Fibroblast of skin of back (primary cell): ENCODE measurements at places on chromosomes 2 and 18.

GRCh38 chr2:127361929-127362885, 25.6 kb downstream of the MAP3K2 start:
- peak; percentile 37 for DNase-seq

- DNase-seq: no peak
These were observed 128.7 kb upstream of the CD302 start for GRCh38 chr2:159926695-159927094.

DNA sequence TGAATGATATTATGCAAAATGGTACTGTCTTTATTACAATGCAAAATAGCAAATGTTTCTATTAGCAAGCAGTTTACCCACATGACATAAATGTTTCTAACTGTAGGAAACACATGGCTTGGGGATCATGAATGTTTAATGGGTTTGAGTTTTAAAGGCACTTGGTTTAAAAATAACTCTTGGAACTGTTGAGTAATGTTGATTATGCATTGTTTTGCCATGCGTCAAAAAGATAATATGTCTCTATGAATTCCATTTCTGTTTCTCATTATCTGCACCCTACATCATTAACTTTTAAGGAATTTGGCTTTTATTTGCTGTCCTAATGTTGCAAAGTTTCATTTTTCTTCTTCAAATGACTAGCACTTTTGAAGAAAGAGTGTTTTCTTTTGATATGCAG, 1355.5 kb downstream of the SUCLG1 start:
- peak; percentile 95 for DNase-seq

DNA sequence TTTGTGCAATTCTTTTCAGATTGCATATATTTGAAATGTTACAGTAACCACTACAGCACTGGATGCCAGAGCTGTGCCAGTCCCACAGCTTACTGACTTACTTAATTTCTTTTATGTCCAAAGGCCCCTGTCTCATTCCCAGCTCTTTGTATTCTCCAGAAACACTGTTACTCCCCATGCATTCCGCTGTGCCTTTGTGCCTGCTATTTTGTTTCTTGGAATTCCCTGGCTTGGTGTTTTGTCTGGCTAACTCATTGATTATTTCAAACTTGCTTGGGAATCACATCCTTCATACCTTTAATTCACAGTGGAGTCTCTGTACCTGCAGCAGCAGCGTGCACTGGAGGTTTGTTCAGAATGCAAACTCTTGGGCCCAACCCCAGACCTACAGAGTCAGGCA, 601.9 kb upstream of the DDX18 start:
- no peak for DNase-seq

GRCh38 chr18:43961722-43962121, 684.4 kb upstream of the SYT4 start:
- no peak for DNase-seq

DNA sequence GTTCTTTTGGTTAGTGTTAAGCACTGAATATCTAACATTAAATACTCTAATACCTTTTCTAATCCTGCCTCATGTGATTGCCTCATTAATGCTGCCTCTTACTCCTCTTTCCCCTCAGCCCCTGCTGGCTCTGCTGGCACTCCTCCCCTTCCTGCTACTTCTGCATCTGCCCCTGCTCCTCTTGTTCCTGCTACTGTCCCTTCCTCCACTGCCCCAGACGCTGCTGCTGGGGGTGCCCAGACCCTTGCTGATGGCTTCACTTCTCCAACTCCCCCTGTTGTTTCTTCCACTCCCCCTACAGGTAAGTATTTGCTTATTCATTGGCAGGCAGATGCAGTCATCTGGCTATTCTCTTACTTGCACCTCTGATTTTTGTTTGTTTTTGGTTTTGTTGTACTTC, 68.5 kb downstream of the ABI2 start:
- DNase-seq: no peak

DNA sequence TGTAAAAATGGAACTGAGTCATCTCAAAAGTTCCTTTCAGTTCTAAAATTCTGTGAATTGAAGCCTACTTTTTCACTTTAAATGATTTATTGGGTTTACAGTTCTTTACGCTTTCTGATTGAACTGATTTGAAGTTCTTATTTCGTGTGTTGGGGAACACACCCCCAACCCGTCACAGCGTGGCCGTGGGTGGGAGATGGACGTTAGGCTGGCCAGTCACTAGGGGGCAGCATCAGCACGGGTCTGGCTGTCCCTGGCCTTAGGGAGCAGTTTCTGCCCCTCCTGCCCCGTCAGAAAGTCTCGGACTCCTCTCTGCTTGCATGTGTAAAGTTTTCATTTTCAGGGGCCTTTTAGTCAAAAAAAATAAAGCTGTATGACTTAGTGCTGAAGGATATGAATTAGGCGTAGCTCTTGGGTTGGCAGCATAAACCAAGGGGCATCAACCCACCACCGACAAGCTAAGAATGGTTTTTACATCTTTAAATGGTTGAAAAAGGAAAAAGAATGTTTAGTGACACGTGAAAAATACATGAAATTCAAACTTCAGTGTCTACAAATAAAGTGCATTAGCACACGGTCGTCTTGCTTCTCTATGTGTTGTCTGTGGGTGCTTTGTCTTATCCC, 63.4 kb downstream of the ZCCHC2 start:
- DNase-seq: peak; percentile 54

GRCh38 chr2:132668189-132668823, 1.7 kb downstream of the LYPD1 start:
- no peak for DNase-seq

DNA sequence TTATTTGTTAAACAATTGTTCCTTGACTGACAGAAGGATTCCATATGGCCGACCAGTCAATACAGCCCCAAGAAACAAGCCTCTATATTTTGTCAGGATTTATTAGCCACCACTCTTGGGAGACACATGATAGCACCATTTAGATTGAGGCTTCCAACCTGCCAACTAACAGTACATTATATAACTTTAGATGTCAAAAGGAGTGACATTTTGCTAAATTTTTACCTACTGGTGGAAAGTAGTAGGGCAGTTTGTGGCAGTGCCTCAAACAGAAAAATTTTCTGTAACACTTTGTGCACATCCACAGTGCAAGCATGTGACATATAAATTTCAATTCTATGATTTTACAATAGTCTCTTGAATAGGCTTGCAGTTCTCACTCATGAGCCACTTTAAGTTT, 464.0 kb downstream of the TRIB2 start:
- no peak for DNase-seq

DNA sequence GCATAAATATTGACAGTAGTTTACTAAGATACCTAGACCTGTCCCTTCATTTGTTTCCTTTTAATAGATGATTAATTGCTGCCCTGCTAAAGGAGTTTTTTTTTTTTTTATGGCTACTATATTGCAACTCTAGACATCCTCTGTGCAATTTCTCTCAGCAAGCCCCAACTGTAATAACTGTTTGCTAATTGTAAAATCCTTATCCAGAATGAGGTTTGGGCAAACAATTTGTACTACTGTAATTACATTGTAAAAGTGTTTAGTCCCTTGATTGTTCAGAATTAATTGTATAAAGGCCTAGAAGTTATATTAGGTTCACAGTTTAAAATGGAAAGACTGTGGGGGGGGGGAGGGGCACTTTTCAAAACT, 3.7 kb upstream of the MEIS1 start:
- no peak for DNase-seq

DNA sequence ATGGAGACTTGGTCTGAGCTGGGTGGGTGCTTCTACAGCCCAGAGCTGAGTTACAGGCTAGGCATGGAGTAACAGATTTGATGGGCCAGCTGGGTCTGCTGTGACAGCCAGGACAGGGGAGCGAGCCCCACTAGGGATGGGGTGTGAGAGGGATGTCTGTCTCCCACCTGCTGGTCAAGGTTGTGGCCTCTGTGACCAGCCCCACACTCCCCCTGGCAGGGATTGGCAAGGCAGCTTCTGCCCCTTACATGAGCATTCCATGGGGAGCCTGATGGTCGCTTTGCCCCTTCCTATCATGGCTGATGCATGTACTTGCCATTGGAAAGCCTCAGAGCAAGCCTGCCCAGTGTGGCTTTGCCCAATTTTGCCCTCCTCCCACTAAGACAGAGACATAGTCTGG, 162.0 kb upstream of the FIGN start:
- DNase-seq: no peak

GRCh38 chr2:191773136-191773535, 73.8 kb downstream of the CAVIN2 start:
- no peak for DNase-seq

GRCh38 chr2:201642086-201642578, 1.2 kb downstream of the TMEM237 start:
- no peak for DNase-seq

GRCh38 chr2:24824966-24825882, 32.0 kb downstream of the CENPO start:
- DNase-seq: no peak

GRCh38 chr2:200159829-200160781, 146.4 kb upstream of the SPATS2L start:
- peak; percentile 39 for DNase-seq

DNA sequence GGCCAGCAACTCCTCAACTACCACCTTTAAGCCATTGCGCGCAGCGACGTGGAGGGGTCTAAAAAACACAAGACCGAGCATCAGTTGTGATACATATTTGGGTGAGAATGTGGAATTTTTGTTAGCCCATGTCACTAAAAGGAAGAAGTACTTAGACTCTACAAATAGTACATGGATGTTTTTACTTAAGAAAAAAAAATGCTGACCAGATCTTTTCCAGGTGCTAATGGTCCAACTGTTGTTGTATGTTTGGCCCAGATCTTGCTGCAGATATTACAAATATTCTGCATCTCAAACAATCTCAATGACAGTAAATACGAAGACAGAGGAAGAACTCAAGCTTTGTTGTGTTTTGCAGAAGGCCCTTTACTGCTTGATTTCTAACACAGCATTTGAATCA, 67.1 kb upstream of the PGAP1 start:
- DNase-seq: no peak

GRCh38 chr18:63175264-63175663, 144.3 kb downstream of the BCL2 start:
- no peak for DNase-seq

GRCh38 chr2:9390991-9391390, 32.3 kb downstream of the ITGB1BP1 start:
- no peak for DNase-seq

DNA sequence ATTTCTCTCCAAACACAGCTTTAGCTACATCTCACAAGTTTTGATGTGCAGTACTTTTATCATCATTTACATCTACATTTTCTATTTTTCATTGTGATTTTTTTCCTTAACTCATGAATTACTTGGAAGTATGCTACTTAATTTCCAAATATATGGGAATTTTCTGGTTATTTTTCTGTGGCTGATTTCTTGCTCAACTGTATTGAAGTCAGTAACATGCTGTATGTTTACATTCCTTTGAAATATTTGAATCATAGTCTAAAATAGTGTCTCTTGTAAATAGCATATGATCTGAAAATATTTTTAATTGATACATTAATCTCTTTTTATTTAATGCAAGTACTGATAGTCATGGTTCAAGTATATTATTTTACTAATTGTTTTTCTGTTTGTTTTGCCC, 26.0 kb upstream of the GALNT5 start:
- no peak for DNase-seq

DNA sequence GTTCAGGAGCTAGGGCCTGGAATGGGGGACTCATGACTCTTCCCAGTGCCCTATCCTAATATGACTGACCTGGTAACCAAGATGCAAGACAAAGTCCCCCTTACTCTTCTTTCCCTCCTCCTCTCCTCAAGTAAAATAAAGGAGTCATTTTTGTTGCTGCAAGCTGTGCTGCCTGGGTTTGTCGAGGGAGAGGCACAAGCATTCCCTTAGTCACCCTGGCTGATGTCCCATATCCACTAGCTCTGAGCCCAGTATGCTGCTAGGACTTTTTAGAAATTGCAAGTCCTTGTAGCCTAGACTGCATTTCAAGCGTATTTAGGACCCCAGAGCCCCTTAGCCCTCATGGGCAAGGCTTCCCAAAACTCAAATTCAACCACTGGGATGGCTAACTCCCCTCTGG, 338.5 kb upstream of the SETBP1 start:
- peak; percentile 55 for DNase-seq

DNA sequence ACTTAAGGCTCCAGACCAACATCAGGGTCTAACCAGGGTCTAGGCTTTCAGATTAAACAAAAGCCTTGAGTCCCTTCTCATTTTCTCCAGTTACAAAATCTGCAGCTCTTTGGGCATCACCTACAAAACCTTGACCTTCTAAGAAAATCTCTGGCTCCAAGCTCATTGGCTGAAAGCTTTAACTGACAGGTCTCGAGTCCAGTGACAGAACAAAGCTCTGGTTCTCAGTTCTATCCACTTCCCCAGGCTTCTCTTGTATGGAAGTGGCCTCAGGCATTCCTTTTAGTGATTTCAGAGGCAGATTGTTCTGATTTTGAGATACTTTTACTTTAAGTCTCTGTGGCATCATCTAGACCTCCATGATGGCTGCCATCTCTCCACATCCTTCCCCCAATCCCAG, 11.3 kb downstream of the SIX2 start:
- peak; percentile 31 for DNase-seq
